ENCODE measurements at places on chromosomes 4 and X. TPM values are rescaled to one million over a fixed set of nuclear protein-coding genes. Genes with fewer than 3 reads are reported as not detected.

DNA sequence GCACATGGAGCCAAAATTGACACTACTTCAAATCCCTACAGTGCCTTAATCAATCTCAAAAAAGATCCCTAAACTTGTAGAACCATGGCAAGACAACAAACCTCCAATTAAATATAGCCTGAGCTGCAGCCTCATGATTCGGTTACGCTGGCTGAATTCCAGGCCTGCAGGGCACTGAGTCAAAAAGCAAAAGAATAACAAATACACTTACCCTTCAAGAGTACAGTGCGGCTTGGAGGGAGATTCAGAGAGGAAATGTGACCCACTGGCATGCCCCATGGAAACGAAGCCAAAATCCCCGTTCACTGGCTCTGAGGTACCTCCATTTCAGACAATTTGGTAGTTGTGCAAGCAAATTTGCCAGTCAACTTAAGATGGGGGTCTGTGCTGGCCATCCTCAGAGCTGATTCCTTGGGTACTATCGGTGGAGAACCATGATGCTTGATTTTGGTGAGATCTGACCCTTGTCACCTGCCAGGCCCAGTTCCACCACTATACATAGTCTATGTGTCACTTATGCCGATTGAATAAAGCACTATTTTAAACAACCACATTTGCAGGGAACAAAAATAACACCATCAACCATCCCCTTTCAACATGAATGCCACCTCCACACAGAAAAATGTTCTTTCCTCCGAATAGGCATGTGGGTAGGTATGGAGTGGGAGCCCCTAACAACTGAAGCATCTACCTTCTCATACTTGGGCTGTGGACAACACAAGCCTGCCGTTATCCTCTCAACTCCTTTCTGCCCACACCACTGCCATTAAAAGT, 2.1 kb downstream of the C4orf54 start:
- no peak overlapping the region for H3K4me3 ChIP-seq
- no peaks in the 10 kb centered on the region for H3K36me3 ChIP-seq
- H3K4me1 ChIP-seq: no peaks in the 10 kb centered on the region
- no peak overlapping the region for H3K27ac ChIP-seq
- no peaks in the 10 kb centered on the region for H3K27me3 ChIP-seq
- DNase-seq: no peak

Gene ETDA
- not detected for total RNA-seq

DNA sequence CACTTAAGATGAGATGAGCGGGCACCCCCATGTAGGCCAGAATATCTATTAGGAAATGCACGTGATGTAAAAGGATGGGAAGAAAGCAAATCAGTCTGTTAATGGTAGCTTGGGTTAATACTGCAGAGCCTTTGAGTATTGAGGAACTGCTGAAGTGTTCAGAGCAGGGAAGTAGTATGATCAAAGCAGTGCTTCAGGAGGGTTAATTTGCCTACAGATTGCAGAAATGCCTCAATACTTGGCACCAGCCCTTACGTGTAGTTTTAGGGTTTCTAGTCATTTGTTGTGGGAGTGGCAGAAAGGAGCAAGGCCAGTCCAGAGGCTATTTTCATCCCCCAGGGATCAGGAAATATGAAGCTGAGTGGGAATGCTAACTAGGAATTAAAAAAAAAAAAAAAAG, 19.7 kb downstream of the ZFX start:
- H3K27me3 ChIP-seq: no peaks in the 10 kb centered on the region
- no peak for DNase-seq
- peaks cover 44% of the 10 kb centered on the region for H3K4me1 ChIP-seq

DNA sequence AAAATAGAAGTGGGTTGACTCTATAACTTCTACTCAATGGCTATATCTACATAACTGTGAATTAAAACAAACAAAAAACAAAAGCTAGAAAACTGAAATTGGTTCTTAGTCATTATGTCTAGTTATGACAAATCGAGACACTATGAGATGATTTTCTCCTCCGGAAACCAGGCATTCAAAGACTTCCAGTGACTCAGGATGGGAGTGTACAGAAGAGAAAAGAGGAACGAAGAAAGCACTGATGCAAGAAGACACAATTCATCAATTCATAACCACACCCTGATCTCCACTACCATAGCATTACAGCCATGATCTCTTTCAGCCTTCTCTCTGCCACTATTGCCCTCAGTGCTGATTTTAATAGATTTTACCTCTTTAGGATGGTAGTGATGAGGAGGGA, 253.6 kb downstream of the CBLL2 start:
- no peaks in the 10 kb centered on the region for H3K36me3 ChIP-seq
- no peak overlapping the region for H3K4me3 ChIP-seq
- no peaks in the 10 kb centered on the region for H3K27me3 ChIP-seq

Gene ODAPH
- not detected for total RNA-seq

Gene UGT2A1
- not detected for total RNA-seq

DNA sequence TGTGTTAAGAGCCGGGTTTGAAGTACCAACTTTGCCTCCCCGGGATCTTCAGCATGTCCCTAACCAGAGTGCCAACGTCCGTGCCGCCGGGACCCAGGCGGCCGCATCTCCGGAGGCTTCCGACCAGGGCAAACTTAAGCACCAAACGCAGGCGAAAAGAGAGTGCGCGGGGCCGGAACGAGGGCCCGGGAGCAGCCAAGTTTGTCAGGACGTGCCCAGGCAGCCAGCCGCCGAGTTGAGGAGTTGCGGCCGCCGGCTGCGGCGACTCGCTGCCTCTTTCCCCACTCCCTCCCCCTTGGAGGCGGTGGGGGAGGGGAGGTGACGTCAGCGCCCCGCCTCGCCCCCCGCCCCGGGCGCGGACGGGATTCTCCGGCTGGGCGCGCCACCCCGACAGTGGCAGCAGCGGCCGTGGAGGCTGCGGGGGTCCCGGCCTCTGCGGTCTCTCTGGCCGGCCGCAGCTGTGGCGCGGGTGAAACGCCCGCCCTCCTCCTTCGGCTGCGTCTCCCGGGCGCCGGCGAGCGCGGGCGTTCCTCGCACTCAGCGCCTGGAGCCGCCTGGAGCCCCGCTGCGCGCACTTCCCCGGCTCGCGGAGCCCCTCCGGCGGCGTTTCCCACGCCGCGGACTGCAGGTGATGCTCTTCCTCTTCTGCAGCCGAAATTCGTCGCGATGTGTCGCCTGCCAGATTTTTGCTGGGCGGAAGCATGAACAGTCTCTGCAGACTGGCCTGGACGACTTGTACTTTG, 2.9 kb upstream of the FAT1 start:
- no peaks in the 10 kb centered on the region for H3K36me3 ChIP-seq
- no peak overlapping the region for H3K27ac ChIP-seq
- H3K4me1 ChIP-seq: peaks cover 14% of the 10 kb centered on the region
- peak; percentile 7 for DNase-seq
- peaks cover 55% of the 10 kb centered on the region for H3K27me3 ChIP-seq
- no peak overlapping the region for H3K4me3 ChIP-seq

Gene PHEX
- 25.2 TPM for total RNA-seq

- H3K36me3 ChIP-seq: no peaks in the 10 kb centered on the region
- no peak overlapping the region for H3K27ac ChIP-seq
- peak; percentile 61 for DNase-seq
- peaks cover 8% of the 10 kb centered on the region for H3K27me3 ChIP-seq
- H3K4me1 ChIP-seq: no peaks in the 10 kb centered on the region
These were observed 52.9 kb downstream of the TRIM2 start for GRCh38 chr4:153257151-153257620.

DNA sequence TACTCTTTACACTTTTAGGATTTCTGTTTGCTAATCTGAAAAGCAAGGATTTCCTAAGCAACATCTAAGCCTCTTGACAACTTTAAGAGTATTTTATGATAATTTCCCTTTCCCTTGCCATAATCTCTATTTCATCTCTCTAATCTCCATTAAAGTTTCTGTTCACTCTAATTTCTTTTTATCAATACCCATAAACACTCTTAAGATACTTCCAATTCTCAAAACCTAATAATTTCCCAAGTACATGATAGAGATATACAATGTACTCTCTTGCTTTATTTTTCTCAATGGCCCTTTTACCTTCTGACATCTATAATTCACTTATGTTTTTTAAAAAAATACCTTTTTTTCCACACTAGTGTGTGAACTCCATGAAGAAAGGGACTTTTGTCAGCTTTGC, 26.8 kb downstream of the DAPP1 start:
- peaks cover 17% of the 10 kb centered on the region for H3K36me3 ChIP-seq
- no peak for DNase-seq
- no peak overlapping the region for H3K4me3 ChIP-seq
- no peaks in the 10 kb centered on the region for H3K27me3 ChIP-seq
- no peak overlapping the region for H3K27ac ChIP-seq

GRCh38 chr4:182494103-182494502, 250.9 kb downstream of the TENM3 start:
- peaks cover 7% of the 10 kb centered on the region for H3K4me1 ChIP-seq
- H3K27me3 ChIP-seq: peaks cover 8% of the 10 kb centered on the region
- H3K27ac ChIP-seq: no peak overlapping the region
- no peak overlapping the region for H3K4me3 ChIP-seq

Gene SHROOM4
- not detected for total RNA-seq

DNA sequence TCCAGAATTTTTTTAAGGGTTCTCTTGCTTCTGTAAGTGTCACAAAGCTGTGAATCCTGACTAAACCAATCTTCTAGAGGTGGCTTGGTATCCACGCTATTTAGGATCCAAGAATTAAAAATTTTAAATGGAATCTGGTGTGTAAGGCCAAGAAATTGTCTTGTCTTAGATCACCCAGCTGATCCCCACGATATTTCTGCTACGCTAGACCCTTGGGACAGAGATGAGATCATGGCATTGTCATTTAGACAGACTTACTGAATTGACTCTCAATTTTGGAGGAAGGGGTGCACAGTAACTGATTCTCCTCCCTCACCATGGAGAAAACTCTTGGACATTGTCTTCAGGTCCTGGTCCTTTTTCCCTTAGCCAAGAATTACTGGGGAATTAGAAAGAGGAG, 5.7 kb downstream of the GPRIN3 start:
- H3K4me1 ChIP-seq: peaks cover 79% of the 10 kb centered on the region
- peak overlapping the region; percentile 93 for H3K27ac ChIP-seq
- DNase-seq: no peak
- peaks cover 12% of the 10 kb centered on the region for H3K36me3 ChIP-seq

- H3K36me3 ChIP-seq: peaks cover 11% of the 10 kb centered on the region
- no peak overlapping the region for H3K27ac ChIP-seq
- DNase-seq: no peak
- H3K4me3 ChIP-seq: no peak overlapping the region
- no peaks in the 10 kb centered on the region for H3K27me3 ChIP-seq
- peaks cover 16% of the 10 kb centered on the region for H3K4me1 ChIP-seq
These were observed 14.4 kb upstream of the SEPSECS start for GRCh38 chr4:25174674-25175073.

- no peaks in the 10 kb centered on the region for H3K36me3 ChIP-seq
- H3K27me3 ChIP-seq: no peaks in the 10 kb centered on the region
- H3K4me1 ChIP-seq: no peaks in the 10 kb centered on the region
- DNase-seq: no peak
These were observed 708.4 kb upstream of the FRG1 start for GRCh38 chr4:189232274-189232673.

Gene ZFP42
- not detected for total RNA-seq

Gene XAGE2
- not detected for total RNA-seq

GRCh38 chr4:119692001-119692400, 63.4 kb upstream of the PDE5A start:
- DNase-seq: no peak
- H3K4me1 ChIP-seq: no peaks in the 10 kb centered on the region
- H3K27me3 ChIP-seq: peaks cover 11% of the 10 kb centered on the region
- no peak overlapping the region for H3K27ac ChIP-seq

DNA sequence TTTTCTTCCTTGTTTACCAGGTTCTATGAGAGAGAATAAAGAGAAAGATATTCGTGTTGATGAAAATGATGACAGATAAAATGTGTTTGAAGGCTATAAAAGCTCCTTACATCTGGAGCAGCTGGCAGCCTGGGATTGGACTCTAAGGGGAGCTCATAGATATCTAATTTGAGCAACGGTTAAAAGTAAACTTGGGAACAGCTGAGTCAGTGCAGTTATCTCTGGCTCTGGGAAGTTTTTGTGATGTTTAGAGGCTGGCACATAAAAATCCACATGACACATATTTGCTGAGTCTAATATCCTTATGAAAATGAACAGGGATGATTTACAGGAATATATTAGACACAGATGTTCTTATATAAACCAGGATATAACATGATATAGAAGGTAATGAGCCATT, 331.8 kb upstream of the TENM3 start:
- H3K27ac ChIP-seq: no peak overlapping the region
- no peaks in the 10 kb centered on the region for H3K27me3 ChIP-seq
- H3K4me1 ChIP-seq: no peaks in the 10 kb centered on the region

- no peaks in the 10 kb centered on the region for H3K27me3 ChIP-seq
- H3K4me3 ChIP-seq: no peak overlapping the region
- no peak overlapping the region for H3K27ac ChIP-seq
- H3K36me3 ChIP-seq: no peaks in the 10 kb centered on the region
- no peak for DNase-seq
- H3K4me1 ChIP-seq: peaks cover 21% of the 10 kb centered on the region
These were observed 317.5 kb upstream of the RASGEF1B start for GRCh38 chr4:81789158-81789557.

Gene KIF4A
- 19.5 TPM for total RNA-seq

Gene LGI2
- not detected for total RNA-seq

DNA sequence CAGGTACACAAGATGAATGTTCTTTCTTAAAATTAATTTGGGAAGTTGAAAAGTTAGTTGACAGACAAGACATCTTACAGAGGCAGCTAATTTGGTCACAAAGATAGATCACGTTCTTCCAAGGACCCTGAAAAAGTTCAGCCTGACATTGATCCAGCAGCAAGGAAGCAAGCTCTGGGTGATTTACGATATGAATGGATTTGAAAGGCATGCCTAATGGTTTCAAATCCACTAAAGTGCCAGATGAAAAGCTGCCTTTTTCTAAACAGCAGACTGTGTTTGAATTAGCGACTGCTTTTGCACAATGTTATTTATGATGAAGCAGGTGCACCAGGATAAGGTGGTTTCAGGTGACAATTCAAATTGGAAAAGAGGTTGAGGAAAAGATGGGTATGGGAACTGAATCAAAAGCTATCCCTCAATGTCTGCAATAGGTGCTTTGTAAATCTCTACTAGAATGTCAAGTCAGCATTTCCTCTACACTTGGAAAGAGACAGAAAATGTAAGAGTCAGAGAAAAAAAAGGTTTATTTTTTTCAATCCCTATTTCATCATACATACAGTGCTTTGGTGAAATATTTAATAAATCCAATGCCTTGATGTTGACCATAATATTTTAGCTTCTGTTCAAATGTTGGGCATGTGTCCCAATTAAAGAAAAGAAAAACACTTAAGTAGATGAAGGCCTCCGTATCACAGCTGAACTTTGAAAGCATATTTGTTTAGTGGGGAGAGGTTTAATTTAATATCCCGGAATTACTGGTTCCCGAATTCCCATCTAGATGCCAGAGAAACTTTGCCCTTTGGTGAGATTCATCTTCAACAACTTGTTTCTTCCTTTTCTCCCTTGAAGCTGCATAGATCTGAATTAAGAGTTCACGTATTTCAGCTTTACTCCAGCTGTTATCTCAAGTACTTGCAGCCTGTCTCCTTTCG, 6.0 kb downstream of the RASGEF1B start:
- no peaks in the 10 kb centered on the region for H3K27me3 ChIP-seq
- H3K36me3 ChIP-seq: no peaks in the 10 kb centered on the region

GRCh38 chrX:75228854-75229253, 45.0 kb upstream of the UPRT start:
- no peak for DNase-seq
- H3K4me3 ChIP-seq: no peak overlapping the region
- peaks cover 7% of the 10 kb centered on the region for H3K4me1 ChIP-seq
- H3K36me3 ChIP-seq: no peaks in the 10 kb centered on the region

Gene FGB
- not detected for total RNA-seq
